ENCODE measurements at places on chromosomes 7 and 10.

GRCh38 chr7:105079348-105079747 lies 65.3 kb downstream of the KMT2E start:
- DNase-seq: no peak

- DNase-seq: no peak
Observed at GRCh38 chr7:52831321-52831720, 204.1 kb upstream of the POM121L12 start.

DNA sequence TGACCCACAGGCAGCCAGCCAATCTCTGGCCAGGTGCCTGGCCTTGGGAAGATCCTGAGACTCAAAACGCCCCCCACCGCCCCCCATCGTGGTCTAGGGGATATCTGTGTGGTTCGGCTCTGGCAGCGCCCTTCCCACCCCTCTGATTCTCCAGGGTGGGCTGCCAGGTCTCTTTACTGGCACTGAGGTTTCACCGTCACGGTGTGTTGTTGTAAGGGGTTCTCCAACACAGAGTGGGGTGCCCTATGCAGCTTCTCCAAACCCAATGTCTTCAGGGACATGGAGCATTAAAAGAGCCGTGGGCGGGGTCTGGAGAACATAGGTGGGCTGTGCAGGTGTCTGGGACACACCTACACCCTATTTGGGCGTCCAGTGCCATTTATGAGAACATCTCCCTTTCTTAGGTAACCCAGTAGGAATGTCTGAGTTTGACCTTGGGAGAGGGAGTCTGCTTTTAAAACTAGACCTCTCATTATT lies 1.5 kb downstream of the MAFK start:
- no peak for DNase-seq

DNA sequence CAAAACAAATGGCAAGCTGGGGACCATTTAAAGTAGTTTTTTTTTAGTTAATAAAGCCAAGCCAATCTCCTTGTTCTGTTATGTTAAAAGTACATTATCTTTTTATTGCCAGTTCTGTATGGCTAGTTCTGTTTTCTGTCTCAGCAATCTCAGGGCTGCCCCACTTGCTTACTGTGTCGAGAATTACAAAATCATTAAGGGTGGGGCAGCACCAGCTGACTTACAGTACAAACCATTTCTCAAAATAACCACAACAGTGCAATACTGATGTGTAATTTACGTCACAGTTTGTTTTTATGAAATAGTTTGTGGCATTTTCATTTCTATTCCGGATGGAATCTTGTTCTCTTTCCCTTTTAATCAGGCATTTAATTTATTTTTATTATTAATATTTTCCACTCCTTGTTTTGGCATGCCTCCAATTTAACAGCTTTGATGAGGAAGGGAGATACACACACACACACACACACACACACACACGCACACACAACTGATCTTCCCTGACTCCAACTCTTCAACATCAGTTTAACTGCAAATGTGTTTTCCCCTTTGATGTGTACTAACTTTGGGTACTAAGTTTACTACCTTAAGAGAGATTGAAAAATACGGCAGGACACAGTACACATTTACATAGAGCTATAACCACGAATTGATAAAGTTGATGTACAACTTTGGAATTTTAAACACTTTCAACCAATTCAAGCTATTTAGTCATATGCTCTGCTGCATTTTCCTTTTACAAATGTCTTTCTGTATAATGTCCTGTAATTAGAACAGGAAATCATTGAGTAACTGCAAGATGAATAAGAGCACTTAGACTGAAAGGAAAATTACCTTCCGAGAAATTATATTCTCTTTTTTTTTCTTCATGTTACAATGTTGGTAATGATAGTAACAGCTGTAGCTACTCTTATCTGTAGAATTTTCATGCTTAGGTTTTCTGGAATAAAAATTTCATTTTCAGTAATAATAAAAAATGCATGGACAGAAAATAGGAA lies 91.5 kb downstream of the ARID5B start:
- no peak for DNase-seq

All from stimulated activated CD8-positive, alpha-beta memory T cell treated with anti-CD3 and anti-CD28 coated beads, Interleukin-15, amount 100 ng/mL, for 24 hours (primary cell).